RPMI8226 (cell line): ENCODE measurements at places on chromosomes 12 and 14.

DNA sequence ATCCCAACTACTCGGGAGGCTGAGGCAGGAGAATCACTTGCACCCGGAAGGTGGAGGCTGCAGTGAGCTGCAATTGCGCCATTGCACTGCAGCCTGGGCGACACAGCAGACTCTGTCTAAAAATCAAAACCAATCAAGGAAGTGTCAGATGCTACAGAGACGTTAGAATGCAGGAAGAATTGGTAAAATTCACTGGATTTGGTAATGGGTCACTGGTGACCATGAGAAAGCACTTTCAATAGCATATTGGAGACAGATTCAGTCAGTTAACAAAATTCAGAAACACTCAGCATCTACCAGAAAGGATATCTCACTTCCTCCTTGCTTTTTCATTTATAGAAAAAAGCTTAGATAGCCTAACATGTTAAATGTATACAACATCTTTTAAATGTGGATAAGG, 17.5 kb downstream of the BIN2 start:
- no peak for DNase-seq

- DNase-seq, result no peak
Measured at GRCh38 chr12:42640391-42640790, 50.8 kb upstream of the PRICKLE1 start.

DNA sequence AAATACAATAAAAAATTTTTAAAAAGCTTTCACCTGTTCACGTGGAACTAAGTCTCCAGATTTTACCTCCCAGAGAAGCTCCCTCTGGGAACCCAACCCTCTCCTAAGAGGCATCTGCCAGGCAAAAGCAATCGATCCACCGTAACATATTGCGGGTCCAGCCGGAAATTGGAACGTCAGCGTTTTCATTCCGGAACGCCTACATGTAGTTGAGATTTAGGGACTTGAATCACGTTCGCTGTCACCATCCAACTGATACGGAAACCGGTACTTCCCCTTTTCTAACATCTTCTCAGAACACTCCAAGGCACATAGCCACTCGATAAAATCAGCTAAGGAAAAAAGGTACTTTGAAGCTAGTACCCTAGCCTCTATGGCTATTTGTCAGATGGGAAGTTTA, 70.3 kb downstream of the COX16 start:
- DNase-seq, result peak; percentile 45

- no peak for DNase-seq
Measured at GRCh38 chr12:58712976-58713375, 207.3 kb downstream of the LRIG3 start.

DNA sequence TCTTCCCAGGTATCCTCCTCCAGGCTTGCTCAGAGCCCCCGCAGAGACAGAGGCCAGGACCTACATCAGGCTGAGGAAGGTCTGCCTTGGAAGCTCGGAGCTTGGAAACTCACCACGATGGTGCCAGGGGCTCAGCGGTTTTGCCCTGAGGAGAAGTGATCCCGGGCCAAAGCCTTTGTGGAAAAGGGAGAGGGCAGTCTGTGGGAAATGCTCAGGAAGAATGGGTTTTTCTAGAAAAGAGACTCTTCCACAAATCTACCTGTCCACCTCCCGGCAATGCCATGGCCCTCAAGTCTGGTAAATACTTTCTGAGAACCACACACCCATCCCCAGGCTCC, 8.0 kb downstream of the KRT2 start:
- no peak for DNase-seq
